M059J (cell line): ENCODE measurements at places on chromosomes 7 and 10. TPM values are rescaled to one million over a fixed set of nuclear protein-coding genes. Genes with fewer than 3 reads are reported as not detected.

- no peak for DNase-seq
Observed at GRCh38 chr10:125882596-125882995, 1.5 kb upstream of the DHX32 start.

- DNase-seq, result no peak
Observed at GRCh38 chr7:151017953-151018420, 6.3 kb downstream of the ATG9B start.

DNA sequence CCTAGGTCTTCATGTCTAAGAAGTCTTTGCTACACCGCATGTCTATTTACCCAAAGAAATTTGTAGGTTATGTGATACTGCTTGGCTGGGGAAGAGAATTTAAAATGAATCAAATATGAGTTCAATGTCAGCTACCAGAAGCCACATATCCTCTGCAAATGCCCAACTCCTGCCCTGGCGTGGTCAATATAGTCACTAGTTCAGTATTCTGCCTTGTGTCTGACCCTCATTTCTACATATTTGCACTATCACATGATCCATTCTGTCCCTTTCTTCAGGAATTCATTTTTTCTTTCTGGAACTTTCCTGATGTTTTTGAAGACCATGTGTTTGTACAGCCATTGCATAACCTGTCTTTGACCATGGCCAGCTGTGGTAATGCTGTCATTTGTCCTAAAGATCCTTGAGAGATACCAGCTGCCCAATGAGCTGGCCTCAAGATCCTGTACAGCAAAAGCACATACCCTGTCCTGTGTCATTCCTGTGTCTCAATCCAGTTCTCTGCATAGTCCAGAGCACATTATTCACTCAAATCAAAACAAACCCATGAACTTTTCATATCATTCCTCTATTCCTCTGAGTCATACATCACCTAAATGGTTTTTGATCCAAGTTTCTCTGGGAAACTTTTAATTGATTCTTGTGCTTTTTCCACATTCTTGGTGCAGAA is 524.5 kb downstream of the PARD3 start:
- peak; percentile 74 for DNase-seq

DNA sequence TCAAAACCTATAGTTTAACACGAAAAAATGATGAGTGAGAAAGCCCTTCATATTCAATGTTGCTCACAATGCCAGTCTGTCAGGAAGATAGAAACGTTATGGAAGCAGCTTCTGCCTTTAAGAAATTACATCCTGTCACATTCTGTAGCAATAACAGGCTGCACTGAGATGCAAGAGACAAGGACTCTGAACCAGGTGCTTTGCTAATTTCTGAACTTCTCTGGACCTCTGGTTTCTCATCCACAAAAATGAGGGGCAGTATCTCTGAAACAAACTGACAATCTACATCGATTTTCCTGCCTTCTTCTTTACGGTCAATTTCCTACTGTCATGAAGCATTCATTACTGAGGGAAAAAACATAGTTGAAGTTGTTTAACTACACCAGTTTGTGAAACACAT is 234.0 kb downstream of the SNX13 start:
- no peak for DNase-seq

GRCh38 chr10:82392533-82392932 is 517.5 kb downstream of the NRG3 start:
- DNase-seq, result no peak

DNA sequence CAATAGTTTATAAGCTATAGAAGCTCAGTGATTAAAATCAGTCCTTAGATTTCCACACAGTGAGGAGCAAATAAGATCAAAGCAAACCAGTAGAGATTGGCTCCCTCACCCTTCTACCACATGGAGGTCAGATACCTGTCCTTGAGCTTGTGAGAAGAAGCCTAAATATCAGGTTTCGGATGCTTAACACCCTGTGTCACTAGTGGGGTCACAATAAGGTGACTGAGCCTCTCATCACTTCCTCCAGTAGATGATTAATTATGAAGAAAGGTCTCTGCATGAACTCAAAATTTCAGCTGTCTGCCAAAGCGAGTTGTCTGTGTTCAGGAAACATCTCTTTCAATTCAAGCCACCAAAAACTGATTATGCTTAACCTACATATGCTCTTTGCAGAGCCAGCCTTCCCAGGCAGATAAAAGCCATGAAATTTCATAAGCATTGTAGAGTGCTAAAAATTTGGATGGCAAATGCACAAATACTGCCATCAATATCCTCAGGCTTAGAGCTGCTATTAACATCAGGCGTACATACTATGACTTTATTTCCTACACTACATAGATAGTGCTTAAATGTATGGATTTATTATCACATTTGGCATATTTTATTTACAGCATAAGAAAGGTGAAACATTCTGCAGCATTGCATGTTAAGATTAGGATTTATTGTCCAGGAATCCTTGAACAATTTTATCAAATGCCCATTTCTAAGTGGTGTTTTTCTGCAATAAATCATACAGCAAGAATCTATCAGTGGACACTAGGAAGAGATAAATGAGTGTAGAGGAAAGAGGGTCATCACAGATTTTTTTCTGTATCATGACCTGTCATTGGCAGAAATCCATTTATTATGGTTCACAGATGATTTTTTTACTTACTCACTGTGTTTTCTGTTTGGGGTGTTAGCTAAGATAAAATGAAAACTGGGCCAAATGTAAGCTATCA is 285.1 kb upstream of the SP8 start:
- no peak for DNase-seq

DNA sequence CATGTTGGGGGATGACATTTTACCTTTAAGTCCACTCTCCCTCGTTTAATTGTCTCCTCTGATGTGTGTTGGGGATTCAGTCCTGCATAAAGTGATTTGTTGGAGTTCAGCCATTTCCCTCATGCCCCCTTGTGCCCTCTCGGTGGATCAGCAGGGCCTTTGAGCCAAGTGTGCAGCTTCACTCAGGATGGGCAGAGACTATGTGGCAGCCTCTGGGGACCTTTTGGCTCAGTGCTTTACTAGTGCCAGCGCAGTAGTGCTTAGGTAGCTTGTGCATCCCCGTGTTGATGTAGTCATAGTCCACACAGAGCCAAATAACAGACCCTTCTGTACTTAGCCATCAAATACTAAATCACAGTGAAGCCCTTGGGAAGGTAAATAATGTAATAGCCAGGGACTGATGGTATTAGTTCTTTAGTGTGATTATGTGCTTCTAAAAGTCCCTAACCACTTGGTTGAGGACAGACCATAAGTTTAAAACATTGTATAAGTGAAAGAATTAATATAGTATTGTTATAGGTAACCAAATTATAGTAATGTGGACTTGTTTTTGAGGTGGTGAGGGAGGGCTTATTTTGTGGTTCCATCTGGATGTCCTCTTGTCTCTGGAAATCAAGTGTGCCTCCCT is 11.4 kb downstream of the BUB3 start:
- DNase-seq, result no peak

GRCh38 chr10:129207297-129207696 is 259.7 kb upstream of the MGMT start:
- no peak for DNase-seq

Gene TBXAS1
- 5.3 and 7.8 TPM in 2 replicates for total RNA-seq

- no peak for DNase-seq
Observed at GRCh38 chr7:140229591-140230515, 53.1 kb upstream of the KDM7A start.

Gene FKBP9
- total RNA-seq, result 150 and 170 TPM in 2 replicates

Gene PTPRZ1
- total RNA-seq, result not detected in 2 replicates

DNA sequence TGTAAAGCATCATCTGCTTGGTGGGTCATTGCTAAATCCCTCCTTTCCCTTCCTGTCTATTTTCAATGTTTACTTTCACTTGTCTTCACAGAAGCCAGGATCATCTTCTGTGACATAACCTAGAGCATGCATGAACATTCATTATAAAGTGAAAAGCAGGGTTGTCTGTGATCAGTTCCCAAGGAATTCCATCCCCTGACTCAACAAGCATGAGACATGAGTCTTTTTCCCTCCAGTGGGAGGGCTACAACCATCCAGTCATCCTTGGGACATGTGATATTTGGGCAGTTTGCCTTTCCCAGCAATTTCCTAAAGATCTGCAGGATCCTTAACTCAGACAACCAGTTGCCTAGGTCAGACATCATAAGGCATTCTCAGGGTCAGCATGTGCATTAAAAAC is 166.3 kb upstream of the TMEM196 start:
- peak; percentile 87 for DNase-seq

GRCh38 chr10:27564398-27564797 is 60.3 kb downstream of the RAB18 start:
- DNase-seq, result no peak

Gene COL17A1
- 2.9 and 3.2 TPM in 2 replicates for total RNA-seq

Gene GRID2IP
- 0.02 TPM in 1 of 2 replicates, not detected in the other for total RNA-seq

Gene NKX1-2
- total RNA-seq, result 0.02 and 0.30 TPM in 2 replicates

DNA sequence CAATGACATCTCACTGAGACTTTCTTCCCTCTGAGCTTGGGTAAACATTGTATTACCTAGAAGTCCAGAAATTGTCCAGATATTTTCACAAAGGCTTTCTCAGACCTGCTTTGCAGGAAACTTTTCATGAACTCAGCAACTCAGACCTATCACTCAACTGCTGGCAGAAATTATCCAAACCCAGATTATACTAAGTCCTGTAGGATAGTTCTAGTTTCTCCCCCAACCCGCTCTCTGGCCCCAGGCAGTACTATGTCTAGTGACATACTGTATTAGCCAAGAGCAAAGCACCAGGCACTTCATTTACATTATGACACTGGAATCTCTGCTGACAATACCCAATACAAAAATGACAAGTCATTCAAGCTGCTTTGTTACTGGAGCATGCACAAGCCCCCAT is 75.0 kb downstream of the RHOBTB1 start:
- DNase-seq, result no peak

Gene OPN1SW
- not detected in 2 replicates for total RNA-seq

DNA sequence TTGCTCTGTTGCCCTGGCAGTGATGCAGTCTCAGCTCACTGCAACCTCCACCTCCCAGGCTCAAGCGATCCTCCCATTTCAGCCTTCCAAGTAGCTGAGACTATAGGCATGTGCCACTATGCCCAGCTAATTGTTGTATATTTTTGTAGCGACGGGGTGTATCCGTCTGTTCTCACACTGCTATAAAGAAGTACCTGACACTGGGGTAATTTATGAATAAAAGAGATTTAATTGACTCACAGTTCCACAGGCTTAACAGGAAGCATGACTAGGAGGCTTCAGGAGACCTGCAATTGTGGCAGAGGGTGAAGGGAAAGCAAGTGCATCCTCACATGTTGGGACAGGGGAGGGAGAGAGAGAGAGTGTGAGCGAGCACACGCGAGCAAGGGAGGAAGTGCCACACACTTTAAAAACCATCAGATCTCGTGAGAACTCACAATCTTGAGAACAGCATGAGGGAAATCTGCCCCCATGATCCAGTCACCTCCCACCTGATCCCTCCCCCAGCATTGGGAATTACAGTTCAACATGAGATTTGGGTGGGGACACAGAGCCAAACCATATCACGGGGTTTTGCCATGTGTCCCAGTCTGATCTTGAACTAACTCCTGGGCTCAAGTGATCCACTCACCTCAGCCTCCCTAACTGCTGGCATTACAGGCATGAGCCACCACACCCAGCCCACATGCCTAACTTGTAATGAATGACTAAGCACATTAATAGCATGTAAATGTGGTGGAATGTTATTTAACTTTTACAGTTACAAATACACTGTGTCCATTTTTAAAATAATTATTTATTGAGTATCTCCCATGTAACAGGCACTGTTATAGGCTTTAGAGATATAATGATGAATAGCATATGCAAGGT is 65.5 kb downstream of the RALA start:
- peak; percentile 62 for DNase-seq

DNA sequence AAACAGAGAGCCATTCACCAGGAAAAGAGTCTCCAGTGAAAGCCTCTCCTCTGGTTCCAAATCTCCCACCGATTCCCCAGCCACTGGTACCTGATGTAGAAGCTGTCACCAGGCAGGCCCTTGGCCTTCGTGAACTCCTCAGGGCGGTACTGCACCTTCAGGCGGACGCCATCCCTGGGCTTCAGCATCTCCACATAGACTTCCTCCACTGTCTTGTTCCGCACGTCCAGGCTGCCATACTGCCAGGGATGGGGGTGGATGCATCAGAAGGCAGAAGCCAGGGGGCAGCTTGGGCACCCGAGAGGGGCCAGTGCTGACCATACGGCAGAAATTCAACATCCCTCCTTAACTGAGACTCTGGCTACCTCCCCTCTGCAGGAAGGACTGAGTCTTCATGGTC is 118.8 kb downstream of the DLG5 start:
- DNase-seq, result no peak

GRCh38 chr10:6101181-6101580 is 12.3 kb downstream of the RBM17 start:
- no peak for DNase-seq

Gene CPN1
- not detected in 2 replicates for total RNA-seq

DNA sequence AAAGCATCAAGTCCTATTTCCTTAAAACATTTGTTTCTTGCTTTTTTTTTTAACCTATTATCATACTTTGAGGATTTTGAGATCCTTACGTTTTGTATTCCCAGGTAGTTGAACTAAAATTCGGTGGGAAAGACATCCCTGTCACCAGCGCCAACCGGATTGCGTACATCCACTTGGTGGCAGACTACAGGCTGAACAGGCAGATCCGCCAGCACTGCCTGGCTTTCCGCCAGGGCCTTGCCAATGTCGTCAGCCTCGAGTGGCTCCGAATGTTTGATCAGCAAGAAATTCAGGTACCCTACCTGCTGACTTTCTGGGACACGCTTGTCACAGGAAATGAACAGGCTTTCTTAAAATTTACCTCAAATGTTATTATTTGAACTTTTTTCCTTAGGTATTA is 83.0 kb upstream of the DNAJB6 start:
- DNase-seq, result no peak

DNA sequence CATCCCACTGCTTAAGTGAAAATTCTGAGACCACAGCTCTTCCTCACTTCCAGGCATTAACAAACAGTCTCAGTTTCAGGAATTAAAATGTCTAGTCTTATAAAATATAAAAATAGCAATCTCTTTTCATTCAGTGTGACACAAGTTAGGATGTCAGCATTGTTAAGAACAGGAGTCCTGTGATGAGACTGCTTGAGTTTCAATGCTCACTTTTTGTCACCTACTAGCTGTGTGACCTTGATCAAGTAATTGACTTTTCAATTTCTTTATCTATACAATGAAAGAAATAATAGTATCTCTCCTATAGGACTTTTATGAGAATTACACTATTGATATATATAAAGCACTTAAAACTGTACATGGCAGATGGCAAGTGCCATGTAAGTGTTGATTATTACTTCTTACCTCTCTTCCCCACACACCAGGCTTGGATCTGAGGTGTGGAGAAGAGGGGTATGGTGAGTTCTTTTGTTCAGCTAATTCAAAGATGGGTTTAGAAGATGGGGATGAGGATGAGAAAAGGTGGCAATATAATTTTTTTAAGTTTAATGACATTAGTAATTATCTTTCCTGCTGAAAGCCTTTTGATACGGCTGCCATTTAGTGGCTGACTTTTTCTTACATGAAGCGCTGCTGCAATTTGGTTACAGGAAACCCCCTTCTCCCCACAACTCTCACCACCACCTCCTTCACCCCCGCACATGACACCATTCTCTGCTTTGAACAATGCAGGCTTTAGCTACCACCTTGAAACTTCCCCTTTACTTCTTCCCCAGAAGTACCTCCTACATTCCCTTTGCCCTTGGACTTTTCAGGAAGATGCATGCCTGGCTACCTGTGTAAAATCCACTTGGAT is 20.8 kb upstream of the HYAL4 start:
- DNase-seq, result no peak

Gene PON3
- 0.49 TPM in 1 of 2 replicates, not detected in the other for total RNA-seq
